ENCODE measurements at places on chromosomes 5 and 9.
A peak's percentile ranks its signal among the peaks of the same experiment; 100 is the strongest.

DNA sequence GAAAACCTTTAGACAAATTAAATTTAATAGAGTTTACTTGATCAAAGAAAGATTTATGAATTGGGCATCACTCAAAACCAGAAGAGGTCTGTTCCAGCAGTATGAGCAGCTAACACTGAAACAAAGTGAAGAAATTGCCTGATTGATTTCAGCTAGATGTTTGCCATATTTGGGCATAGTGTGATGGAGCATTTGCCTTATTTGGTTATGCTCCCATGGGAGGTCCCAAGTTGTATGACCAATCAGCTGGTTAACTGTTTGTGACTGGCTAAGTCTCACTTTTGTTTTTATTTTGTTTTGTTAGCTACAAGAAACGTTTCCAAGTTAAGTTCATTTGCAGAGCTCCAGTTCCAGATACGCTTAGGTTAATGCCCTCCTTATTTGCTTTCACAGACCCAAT, 53.3 kb upstream of the LMNB1 start:
- DNase-seq: peak; percentile 45

GRCh38 chr5:44199408-44199807, 189.8 kb downstream of the FGF10 start:
- no peak for DNase-seq

DNA sequence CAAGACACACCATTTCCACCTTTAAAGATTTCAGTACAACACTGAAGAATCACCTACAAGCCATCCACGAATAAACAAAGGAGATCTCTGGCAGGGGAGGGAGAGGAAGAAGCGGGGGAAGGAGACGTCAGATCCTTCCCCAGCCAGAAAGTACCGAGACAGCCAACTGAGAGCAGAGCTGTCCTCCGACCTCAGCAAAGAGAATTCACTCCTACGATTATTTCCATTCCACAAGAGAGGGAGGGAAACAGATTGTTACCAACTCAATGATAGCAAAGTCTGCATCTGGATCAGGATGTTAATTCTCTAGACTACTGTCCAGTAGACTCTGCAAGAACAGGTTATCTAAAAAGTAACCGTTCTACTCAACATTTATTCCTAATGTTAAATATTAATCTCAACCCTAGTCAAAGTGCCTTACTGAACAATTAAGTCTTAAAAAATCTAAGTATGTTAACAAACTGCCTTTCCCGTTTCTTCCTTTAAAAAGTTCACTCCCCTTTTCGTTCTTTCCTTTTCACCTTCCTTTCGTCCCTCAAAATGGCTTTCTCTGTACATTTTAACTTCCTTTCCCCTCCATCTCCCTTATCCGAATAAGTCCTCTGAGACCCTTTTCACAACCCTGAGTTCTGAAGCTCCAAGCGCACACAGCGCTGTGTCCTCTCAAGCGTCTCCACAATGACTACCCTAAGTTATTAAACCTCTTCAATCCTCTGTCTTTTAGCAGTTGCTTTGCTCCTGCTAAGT, 1.4 kb downstream of the CHD1 start:
- DNase-seq: peak; percentile 75

GRCh38 chr5:146716636-146717035, 161.9 kb downstream of the PPP2R2B start:
- DNase-seq: no peak

- DNase-seq: no peak
These were observed 17.8 kb downstream of the DMRT1 start for GRCh38 chr9:859251-859650.

- DNase-seq: peak; percentile 52
These were observed 99.6 kb downstream of the BASP1 start for GRCh38 chr5:17316970-17317459.

DNA sequence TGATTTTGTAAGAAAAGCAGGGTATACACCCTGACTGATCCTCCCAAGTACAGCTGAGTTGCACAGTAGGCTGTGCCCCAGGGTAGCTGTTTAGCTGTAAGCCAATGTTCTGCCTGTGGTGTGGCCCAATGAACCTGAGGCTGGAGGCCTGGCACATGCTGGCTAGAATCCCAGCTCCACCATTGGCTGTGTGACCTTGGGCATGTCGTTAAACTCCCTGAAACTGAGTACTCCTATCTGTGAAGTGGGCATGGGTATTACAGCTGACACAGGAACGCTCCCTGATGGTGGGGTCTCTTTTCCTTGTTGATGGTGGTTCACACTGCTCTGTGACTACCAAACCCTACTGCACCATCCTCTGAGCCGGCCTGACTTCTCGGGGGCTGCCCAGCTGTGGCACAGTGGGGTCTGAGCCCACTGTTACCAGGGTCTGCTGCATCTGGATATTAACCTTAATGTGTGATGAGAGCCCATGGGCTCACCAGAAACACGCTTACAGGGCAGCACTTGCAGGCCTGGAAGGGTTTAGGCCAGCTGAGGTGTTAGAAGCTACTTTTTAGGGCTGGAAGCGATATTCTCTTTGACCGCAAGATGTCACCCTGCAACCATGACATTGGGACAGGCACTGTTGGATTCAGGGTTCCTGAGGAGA, 7.0 kb upstream of the GADD45G start:
- peak; percentile 60 for DNase-seq

DNA sequence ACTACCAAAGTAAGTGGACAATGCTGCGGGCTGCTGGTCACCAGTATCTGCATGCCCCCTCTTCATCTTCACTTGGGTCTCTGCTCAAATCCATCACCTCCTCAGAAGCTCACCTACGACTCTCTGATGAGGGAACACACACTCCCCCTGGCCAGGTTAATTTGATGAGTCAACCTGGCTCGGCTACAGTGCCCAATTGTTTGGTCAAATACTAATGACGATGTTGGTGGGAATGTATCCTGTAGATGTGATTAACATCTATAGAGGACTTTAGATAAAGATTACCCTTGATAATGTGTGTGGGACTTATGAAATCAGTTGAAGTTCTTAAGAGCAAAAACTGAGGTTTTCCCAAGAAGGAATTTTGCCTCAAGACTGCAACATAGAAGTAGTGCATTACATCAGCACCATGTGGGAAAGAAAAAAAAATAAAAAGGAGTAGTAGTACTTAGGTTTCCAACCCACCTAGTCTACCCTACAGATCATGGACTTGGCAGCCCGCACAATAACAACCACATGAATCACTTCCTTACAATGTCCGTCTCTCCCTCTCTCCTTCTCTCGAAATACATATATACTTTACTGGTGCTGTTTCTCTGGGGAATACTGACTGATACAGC, 467.3 kb downstream of the DNAH5 start:
- peak; percentile 56 for DNase-seq

DNA sequence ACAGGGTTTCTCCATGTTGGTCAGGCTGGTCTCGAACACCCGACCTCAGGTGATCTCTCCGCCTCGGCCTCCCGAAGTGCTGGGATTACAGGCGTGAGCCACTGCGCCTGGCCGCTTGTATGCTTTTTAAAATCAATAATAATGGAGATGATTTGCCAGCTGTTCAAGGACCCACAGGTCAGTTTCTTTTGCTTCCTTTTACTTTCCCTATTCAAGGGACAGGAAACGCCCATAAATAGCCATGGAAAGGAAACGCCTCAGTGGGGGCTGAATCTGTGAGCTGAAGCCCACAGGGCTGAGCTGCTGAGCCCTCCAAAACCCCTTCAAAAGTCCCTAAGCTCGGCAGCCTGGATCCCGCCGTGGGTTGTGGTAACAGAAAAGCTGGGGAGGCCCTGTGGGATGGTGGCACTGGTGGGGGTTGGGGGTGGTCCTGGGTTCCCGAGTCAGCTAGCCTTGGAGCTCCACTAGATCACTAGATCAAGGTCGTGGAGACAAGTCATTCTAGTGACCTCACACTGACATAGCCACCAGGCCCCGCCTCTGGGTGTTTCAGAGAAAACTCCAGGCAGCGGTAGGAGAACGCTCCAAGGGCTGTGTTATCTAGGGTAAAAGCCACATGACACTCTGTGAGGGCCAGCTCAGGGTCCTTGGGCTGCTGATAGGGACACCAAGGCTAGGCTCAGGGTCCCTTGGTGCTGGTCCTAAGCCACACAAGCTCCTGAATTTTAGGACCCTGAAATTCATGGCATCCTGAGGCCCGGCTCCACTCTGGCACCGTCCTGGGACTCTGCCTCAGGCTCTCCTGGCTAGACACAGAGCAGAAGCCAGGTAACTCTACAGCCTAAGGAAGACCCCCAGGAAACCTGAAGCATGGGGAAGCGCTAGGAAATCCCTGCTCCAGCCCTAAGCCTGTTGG, 18.0 kb upstream of the DUSP1 start:
- DNase-seq: peak; percentile 65

DNA sequence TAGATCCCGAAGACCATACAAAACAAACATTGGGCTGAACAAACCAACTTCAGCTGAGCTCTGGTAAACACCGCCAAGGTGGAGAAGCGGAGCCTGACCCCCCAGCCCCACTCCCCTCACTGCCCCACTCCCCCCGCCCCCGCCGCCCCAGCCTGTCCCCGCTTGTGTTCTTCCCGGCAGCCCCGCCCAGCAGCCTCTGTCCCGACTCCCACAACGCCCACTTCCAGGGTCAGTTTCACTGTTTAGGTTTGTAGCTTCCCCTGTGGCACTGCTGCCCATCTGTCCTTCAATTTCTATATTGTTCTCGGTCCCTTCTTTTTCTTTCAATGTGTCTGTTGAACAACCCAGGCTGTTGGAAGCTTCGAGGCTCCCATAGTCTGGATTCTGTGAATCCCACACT, 112.0 kb upstream of the CACNA1B start:
- no peak for DNase-seq

DNA sequence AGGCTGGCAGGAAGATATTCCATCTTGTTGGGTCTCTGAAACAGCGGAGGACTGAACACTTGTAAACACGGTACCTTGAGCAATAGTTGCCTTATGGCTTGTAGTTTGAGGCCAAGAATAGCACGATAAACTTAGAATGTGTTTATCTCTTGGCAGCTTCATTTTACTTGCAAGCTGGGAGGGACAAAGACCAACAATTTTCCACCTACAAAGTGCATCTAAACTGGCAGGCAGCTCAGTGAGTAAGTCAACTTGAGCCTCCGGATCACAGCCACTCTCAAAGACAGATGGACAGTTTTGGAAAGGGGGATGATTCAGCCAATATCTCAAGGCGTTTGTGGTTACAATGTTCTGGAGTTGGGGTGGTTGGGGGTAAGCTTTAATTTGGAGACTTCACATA, 652.6 kb downstream of the CETN3 start:
- DNase-seq: peak; percentile 6

DNA sequence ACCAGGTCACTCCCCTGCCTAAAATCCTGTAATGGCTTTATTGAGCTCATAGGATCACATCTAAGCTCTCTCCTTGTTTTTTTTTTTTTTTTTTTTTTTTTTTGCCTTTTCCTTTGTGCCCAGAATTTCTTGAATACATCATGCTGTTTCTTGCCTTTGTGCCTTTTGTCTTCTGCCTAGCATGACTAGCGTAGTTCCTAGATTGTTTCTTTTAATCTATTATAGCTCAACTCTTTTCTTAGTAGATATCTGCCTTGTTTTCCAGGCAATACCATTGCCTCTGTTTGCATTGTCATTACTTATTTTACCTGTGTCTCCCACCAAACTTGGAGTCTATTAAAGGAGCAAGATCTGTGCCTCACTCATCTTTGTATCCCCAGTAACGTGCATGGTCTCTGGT, 106.1 kb upstream of the C9orf72 start:
- DNase-seq: no peak

- DNase-seq: peak; percentile 60
These were observed 162.4 kb upstream of the PIK3R1 start for GRCh38 chr5:68053202-68053601.

- no peak for DNase-seq
These were observed 62.1 kb downstream of the PCSK1 start for GRCh38 chr5:96370976-96371375.

GRCh38 chr9:84862810-84863287, 193.3 kb downstream of the NTRK2 start:
- DNase-seq: peak; percentile 43

DNA sequence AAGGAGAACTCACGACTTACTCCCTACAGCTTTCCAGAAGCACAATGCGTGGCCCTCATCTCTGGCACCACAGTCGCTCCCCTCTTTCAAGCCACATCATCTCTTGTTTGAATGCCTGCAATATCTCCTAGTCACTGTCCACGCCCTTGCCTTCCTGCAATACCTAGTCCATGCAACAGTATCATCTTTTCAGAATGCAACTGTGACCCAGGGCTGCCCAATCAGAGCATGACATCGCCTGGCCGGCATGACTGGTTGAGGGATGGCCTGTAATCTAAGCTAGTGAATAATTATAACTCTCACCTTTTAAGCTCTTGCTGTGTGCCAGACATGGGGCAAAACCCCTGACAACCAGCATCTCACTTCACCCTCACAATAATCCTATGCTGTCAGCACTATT, 52.5 kb upstream of the CPEB4 start:
- DNase-seq: no peak

GRCh38 chr9:84419031-84419602, 78.6 kb upstream of the SLC28A3 start:
- DNase-seq: no peak

- DNase-seq: no peak
These were observed 57.7 kb downstream of the ENC1 start for GRCh38 chr5:74582853-74583252.

GRCh38 chr5:132289097-132289496, 5.1 kb upstream of the SLC22A4 start:
- peak; percentile 65 for DNase-seq

DNA sequence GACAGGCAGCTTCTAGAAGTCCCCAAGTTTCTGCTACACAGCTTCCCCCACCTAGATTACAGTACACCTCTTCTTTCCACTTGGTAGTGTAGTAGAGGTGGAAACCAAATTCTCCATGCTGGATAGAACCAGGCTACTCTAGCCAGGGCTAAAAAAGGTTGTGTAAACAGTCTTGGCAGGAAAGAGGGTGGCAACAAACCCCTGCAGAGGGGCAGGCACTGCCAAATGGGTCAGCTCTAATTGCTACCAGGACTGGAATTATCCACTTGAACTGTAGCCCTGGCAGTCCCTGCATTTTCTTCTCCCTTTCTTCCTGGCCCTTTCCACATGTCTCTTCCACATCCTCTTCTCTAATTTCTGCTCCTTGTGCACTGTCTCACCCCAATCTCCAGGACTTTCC, 24.8 kb downstream of the RANBP3L start:
- no peak for DNase-seq

DNA sequence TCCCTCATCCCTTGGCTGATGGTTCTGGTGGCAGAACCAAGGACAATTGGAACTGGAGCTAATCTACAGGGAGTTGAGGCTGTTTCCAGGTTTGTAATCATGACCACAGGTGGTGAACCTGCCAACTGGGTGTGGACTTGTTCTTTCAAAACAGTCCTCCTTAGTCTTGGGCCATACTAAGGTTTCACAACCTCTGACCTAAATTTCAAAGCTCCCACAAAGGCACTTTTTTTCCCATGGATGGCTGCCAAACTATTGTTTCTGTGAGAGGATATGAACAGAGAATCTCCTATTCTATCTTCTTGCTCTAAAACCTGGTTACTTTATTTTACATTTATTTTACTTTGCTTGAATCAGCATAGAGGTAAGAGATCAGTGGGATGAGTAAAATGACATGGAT, 106.5 kb upstream of the IZUMO3 start:
- no peak for DNase-seq

- no peak for DNase-seq
These were observed 7.5 kb downstream of the ALDOB start for GRCh38 chr9:101427957-101428655.

GRCh38 chr9:111916234-111916645, 19.6 kb downstream of the UGCG start:
- no peak for DNase-seq
